ENCODE measurements at places on chromosomes 6 and 20.

GRCh38 chr6:50305660-50306059, 255.9 kb upstream of the DEFB112 start:
- no peak overlapping the region for H3K4me3 ChIP-seq
- H3K4me1 ChIP-seq, result no peaks in the 10 kb centered on the region
- no peak overlapping the region for H3K27ac ChIP-seq
- no peaks in the 10 kb centered on the region for H3K36me3 ChIP-seq
- DNase-seq, result no peak
- H3K27me3 ChIP-seq, result no peaks in the 10 kb centered on the region

- peaks cover 16% of the 10 kb centered on the region for H3K27me3 ChIP-seq
- DNase-seq, result no peak
- H3K4me3 ChIP-seq, result no peak overlapping the region
- no peak overlapping the region for H3K27ac ChIP-seq
- H3K4me1 ChIP-seq, result no peaks in the 10 kb centered on the region
Observed at GRCh38 chr20:52268184-52268749, 76.7 kb upstream of the ZFP64 start.

GRCh38 chr6:7881765-7882500, 28.7 kb downstream of the TXNDC5 start:
- H3K36me3 ChIP-seq, result peaks cover 53% of the 10 kb centered on the region
- H3K4me1 ChIP-seq, result no peaks in the 10 kb centered on the region
- H3K4me3 ChIP-seq, result no peak overlapping the region
- no peak for DNase-seq
- H3K27me3 ChIP-seq, result no peaks in the 10 kb centered on the region

DNA sequence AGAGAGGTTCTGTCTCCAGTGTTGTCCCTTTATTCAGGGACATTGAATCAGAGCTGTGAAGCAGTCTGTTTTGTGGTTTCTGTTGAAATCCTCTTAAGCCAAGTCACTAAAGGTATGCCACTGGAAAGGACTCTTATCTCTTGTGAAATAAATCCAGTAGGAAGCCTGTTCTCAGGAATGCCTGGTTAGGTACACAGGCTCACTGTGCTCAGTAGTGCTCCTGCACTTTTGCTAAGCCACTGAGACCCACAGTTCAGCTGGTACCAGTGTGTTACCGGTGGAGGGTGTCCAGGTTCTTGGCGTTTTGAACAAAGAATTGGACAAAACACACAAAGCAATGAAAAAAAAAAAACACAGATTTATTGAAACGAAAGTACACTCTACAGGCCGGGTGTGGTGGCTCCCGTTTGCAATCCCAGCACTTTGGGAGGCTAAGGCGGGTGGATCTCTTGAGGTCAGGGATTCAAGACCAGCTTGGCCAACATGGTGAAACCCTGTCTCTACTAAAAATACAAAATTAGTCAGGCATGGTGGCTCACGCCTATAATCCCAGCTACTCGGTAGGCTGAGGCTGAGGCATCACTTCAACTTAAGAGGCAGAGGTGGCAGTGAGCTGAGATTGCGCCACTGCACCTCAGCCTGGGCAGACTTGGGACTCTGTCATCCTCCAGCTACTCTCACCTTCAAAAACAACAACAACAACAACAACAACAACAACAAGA, 186.1 kb downstream of the JARID2 start:
- no peak for DNase-seq
- no peak overlapping the region for H3K27ac ChIP-seq
- H3K36me3 ChIP-seq, result no peaks in the 10 kb centered on the region
- peaks cover 52% of the 10 kb centered on the region for H3K4me1 ChIP-seq
- no peaks in the 10 kb centered on the region for H3K27me3 ChIP-seq

- H3K4me3 ChIP-seq, result no peak overlapping the region
- H3K27ac ChIP-seq, result no peak overlapping the region
- no peaks in the 10 kb centered on the region for H3K4me1 ChIP-seq
- DNase-seq, result no peak
- H3K27me3 ChIP-seq, result peaks cover 6% of the 10 kb centered on the region
Observed at GRCh38 chr6:32472781-32473375, 33.2 kb downstream of the HLA-DRA start.

- no peak for DNase-seq
- H3K4me3 ChIP-seq, result no peak overlapping the region
- no peaks in the 10 kb centered on the region for H3K27me3 ChIP-seq
- peaks cover 15% of the 10 kb centered on the region for H3K4me1 ChIP-seq
- H3K36me3 ChIP-seq, result no peaks in the 10 kb centered on the region
- H3K27ac ChIP-seq, result no peak overlapping the region
Observed at GRCh38 chr6:118618676-118619377, 32.6 kb downstream of the CEP85L start.

DNA sequence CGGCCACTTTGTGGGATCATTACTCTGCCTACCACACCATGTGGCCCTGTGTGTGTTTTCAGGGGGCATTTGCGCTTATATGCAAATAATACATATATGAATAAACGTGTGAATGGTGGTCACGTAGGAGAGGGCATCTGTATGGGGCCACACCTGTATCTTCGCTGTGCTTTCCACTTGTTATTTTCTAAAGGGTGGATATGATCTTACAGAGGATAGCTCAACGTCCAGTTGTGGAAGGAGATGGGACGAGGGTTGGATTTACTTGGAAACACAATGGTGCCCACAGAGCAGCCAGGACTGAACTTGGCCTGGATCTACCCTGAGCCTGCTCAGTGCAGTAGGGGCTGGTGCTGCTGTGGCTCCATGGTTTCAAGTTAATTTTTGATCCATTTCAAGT, 93.3 kb downstream of the YTHDF1 start:
- H3K27me3 ChIP-seq, result peaks cover 27% of the 10 kb centered on the region
- no peaks in the 10 kb centered on the region for H3K36me3 ChIP-seq
- H3K4me3 ChIP-seq, result no peak overlapping the region

DNA sequence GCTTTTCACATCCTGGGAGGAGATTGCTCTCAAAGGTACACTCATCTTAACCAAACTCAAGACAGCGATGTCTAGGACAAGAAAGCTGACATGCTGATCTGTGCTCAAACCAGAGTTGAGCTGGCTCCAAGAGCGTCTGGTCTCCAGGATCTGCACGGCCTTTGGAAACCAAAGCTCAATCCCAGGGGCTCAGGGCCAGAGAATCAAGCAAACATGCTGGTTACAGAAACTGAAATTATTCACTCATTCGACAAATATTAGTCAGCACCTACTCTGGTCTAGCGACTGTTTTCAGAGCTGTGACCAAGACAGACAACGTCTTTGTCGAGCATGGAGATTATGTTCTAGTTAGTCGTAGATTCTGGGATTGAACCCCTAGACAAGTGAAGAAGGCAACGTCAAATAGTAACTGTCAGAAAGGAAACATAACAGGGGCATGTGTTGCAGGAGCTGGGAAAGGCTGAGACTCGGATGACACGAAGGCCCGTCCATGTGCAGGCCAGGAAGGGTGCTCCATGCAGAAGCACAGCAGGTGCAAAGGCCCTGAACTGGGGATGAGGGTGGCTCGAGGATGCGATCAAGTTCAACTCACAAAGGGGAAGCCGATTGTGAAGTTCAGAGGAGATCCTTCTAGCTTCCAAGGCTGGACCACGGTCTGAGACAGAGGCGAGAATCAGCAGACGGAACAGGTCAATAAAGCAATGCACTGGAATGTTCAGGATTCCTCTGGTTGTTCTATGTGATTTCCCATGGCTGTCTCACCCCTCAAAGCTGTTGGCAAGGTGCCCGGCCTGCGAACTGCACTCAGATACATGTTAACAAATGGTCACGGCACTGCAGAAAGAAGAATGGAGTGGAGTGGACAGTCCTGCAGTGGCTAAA, 12.5 kb upstream of the PCK1 start:
- peaks cover 7% of the 10 kb centered on the region for H3K27me3 ChIP-seq
- no peak for DNase-seq
- no peaks in the 10 kb centered on the region for H3K36me3 ChIP-seq
- no peak overlapping the region for H3K4me3 ChIP-seq

- peaks cover 22% of the 10 kb centered on the region for H3K27me3 ChIP-seq
- no peak for DNase-seq
- H3K36me3 ChIP-seq, result peaks cover 2% of the 10 kb centered on the region
- no peak overlapping the region for H3K27ac ChIP-seq
- no peak overlapping the region for H3K4me3 ChIP-seq
Observed at GRCh38 chr6:35798706-35799105, 1.6 kb upstream of the CLPS start.

DNA sequence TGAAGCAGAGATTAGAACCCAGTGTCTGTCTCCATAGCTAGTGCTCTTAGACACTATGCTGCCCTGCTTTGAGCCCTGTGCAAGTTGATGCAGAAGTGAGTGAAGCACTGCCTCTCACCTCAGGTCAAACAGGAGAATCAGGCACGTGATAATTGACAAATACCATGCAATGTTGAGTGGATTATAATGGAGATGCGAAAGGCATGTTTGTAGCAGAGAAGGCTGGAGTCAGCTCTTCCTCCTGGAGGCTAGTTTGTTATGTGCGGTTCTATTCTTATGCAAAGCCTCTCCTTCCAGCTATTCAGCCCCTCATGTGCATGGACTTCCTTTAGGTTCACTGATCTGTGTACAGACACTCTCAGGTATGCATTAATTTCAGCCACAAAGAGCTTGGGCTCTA, 108.5 kb downstream of the MANEA start:
- H3K36me3 ChIP-seq, result no peaks in the 10 kb centered on the region
- H3K4me1 ChIP-seq, result no peaks in the 10 kb centered on the region
- H3K4me3 ChIP-seq, result no peak overlapping the region
- no peak for DNase-seq
- peaks cover 2% of the 10 kb centered on the region for H3K27me3 ChIP-seq
- H3K27ac ChIP-seq, result no peak overlapping the region

DNA sequence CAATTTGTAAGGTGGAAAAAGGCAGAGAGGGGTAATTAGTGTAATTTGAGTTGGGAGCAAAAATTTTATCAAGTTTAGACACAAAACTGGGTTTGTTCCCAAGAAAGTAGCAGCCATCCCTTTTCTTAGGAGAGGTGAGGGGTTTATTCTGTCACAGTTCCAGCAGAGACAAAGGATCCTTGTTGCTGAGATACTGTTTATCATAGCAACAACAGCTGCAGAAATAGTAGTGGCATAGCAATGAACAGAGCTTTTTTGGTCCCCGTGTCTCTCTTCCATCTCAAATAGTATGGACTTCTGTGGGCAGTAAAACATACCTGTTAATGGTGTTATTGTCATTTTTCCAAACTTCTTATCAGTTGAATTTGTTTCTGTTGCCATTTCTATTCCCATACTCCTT, 23.9 kb downstream of the ZKSCAN8 start:
- no peak overlapping the region for H3K4me3 ChIP-seq
- no peak for DNase-seq
- H3K36me3 ChIP-seq, result peaks cover 2% of the 10 kb centered on the region
- H3K27ac ChIP-seq, result no peak overlapping the region
- peaks cover 18% of the 10 kb centered on the region for H3K4me1 ChIP-seq
- no peaks in the 10 kb centered on the region for H3K27me3 ChIP-seq

DNA sequence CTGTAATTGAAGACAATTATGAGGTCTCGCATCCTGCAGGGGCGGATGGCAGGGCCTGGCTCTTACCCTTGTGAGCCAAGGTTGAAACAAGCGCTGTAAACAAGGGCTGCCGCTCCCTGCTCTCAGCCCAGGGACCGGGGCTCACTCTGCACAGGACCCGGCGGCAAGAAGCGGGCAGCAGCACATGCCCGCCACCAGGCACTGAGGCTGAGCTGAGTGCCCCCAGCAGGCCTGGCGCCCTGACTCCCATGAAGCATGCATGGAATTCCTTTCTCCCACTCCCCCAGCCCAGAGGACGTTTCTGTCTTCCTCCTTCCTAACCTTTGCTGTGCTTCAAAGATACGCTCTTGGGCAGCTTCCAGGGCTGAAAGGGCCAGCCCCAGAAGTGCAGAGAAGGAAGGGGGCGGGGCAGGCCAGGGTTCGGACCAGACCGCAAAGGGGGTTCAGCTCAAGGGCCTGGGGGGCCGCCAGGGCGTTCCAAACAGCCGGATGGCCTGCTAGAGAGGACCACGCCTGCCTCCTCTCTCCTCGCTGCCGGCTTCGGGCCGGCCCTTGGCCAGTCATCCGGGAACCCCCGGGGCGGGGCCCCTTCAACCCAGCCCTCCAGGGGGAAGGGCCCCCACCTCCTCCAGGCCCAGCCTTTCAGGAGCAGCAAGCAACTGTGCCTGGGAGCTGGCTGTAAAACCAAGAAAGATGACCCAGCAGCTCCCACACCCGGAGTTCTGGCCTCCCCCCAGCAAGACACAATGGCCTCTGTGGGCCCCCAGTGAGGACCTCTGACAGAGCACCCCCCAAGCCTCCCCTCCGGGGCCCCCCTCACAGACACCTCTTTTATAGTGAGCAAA, 109.9 kb downstream of the NOL4L start:
- H3K27ac ChIP-seq, result peak overlapping the region; percentile 95
- H3K27me3 ChIP-seq, result no peaks in the 10 kb centered on the region
- peaks cover 77% of the 10 kb centered on the region for H3K4me1 ChIP-seq
- peaks cover 4% of the 10 kb centered on the region for H3K36me3 ChIP-seq

GRCh38 chr20:51481341-51481914, 61.1 kb downstream of the NFATC2 start:
- no peaks in the 10 kb centered on the region for H3K27me3 ChIP-seq
- DNase-seq, result no peak
- H3K4me1 ChIP-seq, result peaks cover 17% of the 10 kb centered on the region

Data from chondrocyte (in vitro differentiated cells).